Stimulated activated CD8-positive, alpha-beta memory T cell treated with anti-CD3 and anti-CD28 coated beads, Interleukin-4, amount 100 ng/mL, for 48 hours (primary cell): ENCODE measurements at places on chromosomes 12 and 14.

GRCh38 chr14:79279645-79280597 is 931.4 kb downstream of the DIO2 start:
- no peak for DNase-seq

- no peak for DNase-seq
Observed at GRCh38 chr12:68565391-68565903, 45.3 kb upstream of the RAP1B start.

DNA sequence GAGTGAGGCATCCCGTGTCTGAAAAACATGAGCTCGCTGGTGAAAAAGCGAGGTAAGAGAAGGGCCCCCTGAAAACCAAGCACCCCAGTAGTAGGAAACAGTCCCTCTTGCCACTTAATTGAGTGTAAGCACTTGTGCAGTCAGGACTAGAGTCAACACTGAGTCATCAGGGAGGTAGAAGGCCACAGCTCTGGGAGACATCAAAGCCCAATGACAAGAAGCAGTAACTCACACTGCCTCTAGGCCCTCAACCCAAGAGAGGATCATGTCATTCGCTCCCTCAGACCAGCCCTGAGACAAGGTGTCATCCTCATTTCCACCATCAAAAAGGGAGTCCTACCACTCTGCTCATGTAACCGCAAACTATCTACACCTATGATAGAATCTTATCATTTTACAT is 17.8 kb downstream of the POMT2 start:
- DNase-seq: peak; percentile 68

DNA sequence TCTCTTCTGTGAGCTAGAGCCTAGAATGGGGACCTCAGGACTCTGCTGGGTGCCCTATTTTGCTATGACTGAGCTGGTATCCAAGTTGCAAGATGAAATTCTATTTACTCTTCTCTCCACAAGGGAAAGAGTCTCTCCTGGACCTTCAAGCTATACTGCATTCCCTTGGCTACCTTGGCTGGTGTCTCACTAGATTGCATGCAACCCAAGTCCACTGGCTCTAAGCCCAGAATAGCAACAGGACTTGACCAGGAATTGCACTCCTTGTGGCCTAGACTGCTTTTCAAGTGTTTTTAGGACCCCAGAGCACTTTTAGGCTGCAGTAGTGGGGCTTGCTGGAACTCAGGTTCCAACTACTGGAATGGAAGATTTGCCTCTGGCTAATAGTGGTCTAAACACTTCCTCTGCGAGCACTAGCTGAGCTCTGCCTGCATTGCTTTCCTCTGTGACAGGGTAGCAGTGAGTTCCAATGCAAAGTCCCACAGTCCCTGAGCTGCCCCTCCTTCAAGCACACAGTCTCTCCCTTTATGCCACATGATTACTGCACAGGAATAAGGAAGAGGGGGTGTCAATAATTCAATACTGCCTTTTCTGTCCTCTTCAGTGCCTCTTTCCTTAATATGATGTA is 1009.1 kb upstream of the FLRT2 start:
- no peak for DNase-seq

DNA sequence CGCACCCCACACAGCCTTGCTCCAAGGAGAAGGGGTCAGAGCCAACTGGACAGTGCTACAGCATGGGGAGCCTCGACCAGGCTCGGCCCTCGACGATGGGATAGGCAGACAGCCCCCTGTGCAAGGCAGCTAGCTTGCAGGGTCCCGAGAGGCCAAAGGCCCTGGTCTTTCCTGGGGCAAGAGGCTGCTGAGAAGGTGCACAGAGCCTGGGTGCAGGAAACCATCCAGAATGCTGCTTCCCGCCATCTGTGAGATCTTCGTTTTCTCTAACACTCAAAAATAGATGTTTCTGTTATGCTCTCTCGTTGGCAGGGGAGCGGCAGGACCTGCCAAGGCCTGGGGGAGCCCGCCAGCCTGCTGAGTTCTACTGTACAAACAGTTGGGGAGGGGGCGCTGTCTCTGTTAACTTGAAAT is 168.0 kb upstream of the RTL1 start:
- DNase-seq: peak; percentile 14
